Cerebellar cortex (tissue), 1 donor: ENCODE measurements at places on chromosomes 6 and 20.

- no peak for DNase-seq
These were observed 55.9 kb downstream of the COL11A2 start for GRCh38 chr6:33136310-33136900.

DNA sequence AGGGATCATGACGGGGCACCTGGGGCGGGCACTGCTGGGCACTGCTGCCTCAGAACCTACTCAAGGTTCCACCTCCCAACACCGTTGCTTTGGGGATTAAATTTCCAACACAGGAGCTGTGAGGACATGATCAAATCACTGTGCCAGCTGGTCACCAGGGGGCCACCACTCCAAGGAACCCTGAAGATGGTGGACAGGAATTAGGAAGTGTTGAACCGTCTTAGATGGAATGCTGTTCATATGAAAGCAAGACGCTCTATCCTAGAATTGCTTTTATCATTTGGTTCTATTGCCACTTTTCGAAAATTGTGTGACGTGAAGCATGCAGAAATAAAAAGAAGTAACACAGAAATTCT, 140.3 kb downstream of the DLL1 start:
- DNase-seq: no peak

DNA sequence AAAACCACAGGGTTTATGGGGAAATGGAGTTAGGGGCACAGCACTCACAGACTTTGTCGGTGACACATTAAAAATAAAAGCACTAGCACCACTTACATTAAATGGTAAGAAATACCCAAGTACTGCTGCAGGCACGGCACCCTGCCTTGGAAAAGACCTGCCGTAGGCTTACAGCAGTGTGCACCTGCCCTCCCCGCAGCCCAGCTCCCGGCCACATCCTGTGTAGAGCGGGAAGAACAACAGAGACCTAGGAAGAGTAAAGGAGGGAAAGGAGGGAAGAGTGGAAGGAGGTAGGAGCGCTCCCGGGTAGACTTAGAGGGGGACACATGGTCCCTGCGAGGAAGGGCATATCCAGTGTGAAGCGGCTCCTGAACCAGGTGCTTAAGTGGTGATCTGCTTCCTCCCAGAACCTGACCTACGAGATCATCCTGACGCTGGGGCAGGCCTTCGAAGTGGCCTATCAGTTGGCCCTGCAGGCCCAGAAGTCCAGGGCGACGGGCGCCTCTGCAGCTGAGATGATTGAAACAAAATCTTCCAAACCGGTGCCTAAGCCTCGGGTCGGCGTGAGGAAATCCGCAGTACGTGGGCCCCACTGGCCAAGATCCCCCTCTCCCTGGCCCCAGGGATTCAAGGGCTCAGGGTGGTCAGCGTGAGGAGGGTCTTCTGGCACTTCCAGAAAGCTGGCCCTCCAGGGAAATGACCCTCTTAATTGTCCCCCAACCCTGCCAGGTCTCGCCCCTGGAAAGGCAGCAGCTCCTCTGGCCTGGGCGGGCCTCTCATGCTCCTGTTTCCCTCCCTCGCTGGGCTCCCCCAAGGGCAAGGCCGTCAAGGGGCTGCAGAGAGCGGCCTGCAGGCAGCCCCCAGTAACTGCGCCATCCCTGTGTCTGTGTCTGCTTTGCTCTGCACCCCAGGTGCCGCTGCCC, 55.5 kb downstream of the TCP11 start:
- no peak for DNase-seq

GRCh38 chr20:46939031-46939965, 44.7 kb downstream of the EYA2 start:
- DNase-seq: peak; percentile 8

DNA sequence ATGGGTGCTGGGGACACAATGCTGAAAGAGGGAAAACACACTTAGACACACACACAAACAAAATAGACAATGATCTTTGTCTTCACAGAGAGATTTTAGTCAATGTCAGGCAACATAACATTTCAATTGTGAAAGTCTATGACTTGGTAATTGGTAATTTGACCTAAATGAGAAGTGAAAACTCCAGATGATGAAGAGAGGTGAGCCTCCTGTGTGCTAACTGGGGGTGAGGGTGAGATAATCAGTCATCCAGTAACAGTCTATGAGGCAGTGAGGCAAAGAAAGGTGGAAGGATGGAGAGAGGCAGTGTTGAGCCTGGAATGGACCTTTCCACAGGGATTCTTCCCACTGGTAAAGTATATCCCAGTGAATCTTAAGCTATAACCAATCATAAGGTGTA, 744.2 kb downstream of the MAFB start:
- DNase-seq: no peak

DNA sequence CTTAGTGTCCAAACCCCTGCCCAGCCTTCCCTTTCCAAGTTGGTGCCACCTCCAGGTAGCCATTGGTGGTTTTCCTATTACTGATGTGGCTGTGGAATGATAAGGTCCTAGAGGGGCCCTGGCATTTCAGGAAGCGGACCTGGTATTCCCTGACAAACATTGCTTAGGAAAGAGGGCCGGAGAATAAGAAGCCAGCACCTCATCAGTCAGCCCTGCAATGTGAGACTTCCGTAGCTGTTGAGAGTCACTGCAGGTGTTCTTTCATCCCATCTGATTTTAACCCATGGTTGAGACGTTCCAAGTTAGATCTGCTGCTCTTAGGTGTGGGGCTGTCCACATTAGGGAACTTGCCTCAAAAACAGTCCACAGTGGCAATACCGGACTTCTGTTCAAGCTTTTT, 14.8 kb upstream of the NPEPL1 start:
- no peak for DNase-seq

DNA sequence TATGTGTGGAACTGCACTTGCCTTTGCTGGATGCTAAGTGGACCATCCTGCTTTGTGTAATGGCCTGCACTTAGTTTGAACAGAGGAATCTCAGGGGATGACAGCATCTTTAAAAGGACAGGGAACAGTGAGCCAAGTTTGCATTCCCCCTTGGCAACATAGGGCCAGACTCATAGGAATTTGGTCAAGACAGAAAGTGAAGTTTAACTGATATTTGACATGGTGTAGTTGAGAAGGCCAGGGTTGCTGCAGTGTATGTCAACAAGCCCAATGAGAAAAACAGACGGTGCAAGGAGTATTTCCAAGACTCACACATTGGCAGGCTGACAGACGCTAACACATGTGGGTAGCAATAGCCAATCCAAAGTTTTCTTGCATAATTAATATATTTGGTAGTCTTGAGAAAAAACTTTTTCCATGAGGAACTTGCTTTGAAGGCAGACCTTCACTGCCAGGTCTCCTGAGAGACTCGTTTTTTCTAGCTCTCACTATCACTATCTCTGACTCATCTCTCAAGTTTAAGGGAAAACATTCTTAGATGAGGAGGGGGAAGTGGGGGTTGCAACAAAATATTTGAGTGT, 213.8 kb downstream of the IBTK start:
- DNase-seq: no peak

- no peak for DNase-seq
These were observed 58.1 kb downstream of the EPB41L2 start for GRCh38 chr6:131004936-131005335.

DNA sequence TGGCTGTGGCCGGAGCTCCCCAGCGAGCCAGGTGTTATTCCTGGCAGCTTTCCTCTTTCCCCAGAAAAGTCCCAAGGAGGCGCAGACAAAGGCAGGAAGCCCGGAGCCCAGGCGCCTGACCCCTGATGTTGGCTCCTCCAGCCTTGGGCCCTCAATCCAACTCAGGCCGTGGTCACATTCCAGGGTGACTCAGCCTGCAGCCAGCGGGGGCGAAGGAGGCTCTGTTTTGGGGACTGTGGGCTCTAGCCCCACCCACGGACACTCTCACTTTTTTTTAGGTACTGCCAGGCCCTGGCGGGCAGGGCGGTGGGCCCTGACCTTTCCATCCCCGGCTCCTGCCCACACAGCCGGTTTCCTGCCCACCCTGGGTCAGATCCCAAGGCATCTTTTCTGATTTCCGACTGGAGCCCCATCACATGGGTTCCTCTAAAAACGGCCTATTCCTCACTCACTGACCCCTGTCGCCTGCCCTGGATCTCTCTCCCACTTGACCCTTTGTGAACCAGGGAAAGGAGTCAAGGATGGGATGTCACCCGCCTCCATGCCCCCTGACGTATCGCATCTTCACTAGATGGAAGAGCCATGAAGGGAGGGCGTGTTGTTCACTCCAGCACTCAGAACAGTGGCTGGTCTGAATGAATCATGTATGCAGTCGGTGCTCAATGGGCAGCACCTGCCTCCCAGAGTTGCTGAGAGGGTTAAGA, 5.5 kb downstream of the PTGIS start:
- no peak for DNase-seq

DNA sequence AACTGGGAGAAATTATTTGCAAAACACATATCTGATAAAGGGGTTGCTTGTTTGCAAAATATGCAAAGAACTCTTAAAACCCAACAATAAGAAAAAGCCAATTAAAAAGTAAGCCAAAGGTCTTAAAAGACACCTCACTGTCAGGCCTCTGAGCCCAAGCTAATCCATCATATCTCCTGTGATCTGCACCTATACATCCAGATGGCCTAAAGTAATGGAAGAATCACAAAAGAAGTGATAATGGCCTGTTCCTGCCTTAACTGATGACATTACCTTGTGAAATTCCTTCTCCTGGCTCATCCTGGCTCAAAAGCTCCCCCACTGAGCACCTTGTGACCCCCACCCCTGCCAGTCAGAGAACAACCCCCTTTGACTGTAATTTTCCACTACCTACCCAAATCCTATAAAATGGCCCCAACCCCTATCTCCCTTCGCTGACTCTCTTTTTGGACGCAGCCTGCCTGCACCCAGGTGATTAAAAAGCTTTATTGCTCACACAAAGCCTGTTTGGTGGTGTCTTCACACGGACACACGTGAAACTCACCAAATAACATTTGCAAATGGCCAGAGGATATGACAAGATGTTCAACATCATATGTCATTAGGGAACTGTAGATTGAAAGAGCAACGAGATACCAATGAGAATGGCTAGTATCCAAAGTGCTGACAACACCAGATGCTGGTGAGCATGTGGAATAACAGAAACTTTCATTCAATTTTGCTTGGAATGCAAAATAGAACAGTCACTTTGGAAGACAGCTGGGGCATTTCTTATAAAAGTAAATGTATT, 565.0 kb upstream of the ADGRB3 start:
- DNase-seq: no peak

DNA sequence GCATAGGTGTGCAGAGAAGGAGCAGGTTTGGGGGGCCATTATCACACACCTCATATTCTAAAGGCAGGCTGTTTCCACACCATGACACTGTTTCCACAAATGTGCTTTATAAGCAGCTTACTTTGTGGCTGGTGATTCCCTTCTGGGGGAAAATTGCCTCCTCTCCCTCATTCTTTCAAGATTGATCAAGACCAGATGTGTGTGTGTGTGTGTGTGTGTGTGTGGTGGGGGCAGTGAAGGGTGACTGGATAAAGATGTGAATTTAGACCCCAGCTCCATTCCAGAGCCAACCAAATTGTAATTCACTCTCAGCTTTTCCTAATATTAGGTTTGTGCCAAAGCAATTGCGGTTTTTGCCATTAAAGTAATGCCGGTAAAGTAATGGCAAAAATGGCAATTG, 45.6 kb downstream of the EDN3 start:
- no peak for DNase-seq

GRCh38 chr6:164370773-164371172, 938.6 kb downstream of the C6orf118 start:
- no peak for DNase-seq

GRCh38 chr6:150813319-150813992, 52.0 kb upstream of the MTHFD1L start:
- no peak for DNase-seq

- DNase-seq: no peak
These were observed 872 bp upstream of the RIMS4 start for GRCh38 chr20:44811150-44811685.

DNA sequence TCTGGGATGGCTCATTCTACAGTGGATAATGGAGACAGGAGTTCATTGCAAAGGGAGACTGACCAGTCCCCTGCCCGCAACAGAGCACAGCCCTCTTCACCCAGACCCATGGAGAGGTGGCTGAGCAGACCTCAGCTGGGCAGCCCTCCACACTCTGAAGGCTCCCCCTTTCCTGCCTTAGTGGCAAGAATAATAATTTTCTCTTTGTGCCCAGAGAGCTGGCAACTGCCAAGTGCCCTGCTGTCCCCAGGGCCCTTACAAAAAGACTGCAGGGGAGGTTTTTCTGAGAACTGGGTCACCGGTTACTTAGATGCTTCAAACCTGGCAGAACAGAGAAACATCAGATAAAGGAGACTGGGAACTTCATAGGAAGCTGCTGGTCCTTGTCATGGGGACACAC, 35.4 kb upstream of the ZNFX1 start:
- peak; percentile 39 for DNase-seq

DNA sequence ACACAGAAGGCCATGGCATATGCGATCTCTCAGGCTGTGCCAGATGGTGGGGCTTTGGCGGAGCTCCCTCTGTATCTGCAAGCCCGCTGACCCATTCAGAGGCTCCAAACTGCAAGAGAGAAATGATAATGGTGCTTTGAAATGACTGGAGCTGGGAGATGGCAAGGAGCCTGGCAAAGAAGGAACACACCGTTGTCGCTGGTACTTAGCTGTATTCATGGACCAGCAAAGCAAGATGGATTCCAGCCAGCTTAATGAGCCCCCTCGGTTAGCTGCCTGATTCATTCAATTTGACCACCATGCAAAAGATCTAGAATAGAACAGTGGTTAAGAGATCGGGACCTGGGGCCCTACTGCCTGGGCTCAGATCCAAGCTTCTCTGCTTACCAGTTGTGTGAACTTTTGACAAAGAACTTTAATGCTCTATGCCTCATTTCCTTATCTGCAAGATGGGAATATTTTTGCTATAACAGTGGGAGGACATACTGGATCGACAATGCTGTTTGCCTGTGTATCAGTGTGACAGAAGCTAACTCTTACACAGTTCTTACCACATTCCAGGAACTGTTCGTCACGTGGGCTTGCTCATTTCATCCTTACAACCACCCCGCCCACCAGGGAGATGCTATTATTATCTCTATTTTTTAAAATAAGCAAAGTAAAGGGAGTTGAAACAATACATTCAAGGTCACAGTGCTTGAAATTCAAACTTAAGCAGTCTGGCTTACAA, 317.8 kb upstream of the SULF2 start:
- peak; percentile 89 for DNase-seq

DNA sequence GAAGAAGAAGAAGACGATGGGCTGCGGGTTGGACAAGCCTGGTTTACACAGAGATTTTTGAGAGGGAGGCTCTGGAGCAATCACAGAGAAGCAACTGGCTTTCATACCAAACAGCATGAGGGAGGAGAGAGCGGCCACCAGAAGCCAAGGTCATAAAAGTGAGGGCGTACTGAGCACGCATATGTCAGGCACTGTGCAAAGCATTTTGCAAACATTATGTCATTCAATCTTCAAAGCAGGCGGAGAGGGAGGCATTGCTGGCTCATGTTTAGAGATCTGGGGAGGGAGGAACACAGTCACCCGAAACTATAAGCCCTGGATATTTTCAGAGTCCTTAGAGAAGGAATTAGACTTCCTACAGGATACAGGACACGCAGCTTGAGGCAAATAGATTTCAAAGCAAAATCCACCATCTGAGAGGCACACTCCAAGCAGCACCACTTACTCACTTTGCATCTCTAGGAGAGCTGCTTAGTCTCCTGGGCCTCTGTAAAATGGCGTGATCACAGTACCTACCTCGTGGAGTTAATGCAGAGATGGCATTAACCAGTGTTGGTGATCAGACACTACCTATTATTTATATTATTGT, 24.6 kb downstream of the RAMACL start:
- DNase-seq: peak; percentile 49

GRCh38 chr20:34978092-34978744, 22.6 kb downstream of the MYH7B start:
- no peak for DNase-seq

- DNase-seq: no peak
These were observed 64.9 kb upstream of the ZFP64 start for GRCh38 chr20:52256454-52256853.

GRCh38 chr20:20933142-20933958, 172.8 kb downstream of the LINC00237 start:
- no peak for DNase-seq

GRCh38 chr20:23634985-23635767, 2.6 kb downstream of the CST3 start:
- DNase-seq: no peak
